ENCODE measurements at places on chromosomes 11 and 22.

DNA sequence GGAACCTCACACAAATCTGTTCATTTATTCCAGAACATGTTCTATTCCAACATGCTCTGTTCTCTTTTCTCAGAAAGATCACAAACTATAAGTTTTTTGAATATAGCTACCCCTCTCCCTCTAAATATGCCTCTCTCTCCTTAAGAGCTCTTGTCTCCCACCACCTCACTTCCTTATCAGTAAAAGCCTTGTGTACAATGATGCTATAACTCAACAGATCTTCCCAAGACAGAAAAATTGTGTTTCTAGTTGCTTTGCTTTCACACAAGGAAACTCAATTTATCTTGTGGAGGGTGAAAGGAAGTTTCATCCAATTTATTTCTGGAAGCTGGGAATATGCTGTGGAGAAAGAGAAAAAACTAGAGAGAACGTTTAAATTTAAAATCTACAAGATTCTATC lies 64.4 kb downstream of the FAM76B start:
- no peak for DNase-seq

DNA sequence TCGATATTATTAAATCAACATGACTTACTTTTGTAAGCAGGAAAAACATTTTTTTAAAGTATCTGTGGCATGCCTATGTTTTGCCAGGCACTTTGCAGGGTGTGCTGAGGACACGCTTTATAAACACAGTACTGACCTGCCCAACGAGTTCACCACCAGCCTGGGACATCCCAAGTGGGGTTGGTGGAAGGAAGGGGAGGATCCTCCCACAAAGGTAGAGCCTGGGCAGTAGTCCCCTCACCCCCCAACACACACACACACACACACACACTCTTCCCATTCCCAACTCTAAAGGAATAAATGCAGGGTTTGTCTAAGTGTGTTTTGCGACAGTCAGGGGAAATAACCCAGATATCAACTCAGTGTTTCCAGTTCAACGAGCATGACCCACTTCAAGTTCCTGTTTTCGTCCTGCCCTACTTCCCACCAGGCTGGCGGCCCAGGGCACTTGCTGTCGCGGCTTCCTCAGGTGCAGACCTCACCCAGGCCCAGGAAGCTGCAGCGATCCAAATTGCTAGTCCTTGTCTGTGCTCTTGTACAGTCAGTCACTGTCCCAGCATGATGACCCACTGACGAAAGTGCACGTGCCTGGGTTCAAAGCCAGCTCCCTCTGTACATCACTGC lies 3.1 kb downstream of the CERK start:
- no peak for DNase-seq

- no peak for DNase-seq
These were observed 1.4 kb upstream of the C11orf24 start for GRCh38 chr11:68273026-68273738.

DNA sequence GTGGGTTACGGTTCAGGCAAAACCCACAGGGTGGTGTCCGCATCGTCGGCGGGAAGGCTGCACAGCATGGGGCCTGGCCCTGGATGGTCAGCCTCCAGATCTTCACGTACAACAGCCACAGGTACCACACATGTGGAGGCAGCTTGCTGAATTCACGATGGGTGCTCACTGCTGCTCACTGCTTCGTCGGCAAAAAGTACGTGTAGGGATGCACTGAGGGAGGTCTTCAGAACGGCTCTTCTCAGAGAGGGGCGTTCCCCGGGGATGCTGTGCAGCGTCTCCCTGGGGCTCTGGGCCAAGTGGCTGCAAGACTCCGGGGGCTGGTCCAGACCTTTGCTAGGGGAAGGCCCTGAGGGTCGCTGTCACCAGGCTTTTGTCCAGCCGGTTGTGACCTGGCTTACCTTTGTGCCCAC lies 1.3 kb downstream of the ACR start:
- no peak for DNase-seq

GRCh38 chr11:118411530-118411929 lies 10.1 kb downstream of the ATP5MG start:
- no peak for DNase-seq

- DNase-seq, result no peak
These were observed 1.8 kb downstream of the PANX1 start for GRCh38 chr11:94130298-94131046.

DNA sequence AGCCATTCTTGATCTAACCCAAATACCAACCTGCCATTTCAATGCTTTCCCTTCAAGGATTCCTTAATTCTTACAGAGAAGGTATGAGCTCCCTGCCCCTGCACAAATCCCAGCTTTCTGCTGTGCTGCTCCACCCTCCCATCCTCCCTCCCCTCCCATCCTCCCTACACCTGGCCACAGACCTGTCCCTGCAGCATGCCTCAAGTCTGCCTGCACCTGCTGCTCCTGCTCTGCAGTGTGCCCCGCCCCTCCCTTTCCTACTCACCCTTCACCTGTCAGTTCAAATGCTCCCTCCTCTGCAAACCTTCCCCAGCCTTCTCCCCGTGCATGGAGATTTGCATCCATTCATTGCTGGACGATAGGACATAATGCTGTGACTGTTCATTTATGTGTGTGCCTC lies 139.9 kb upstream of the NARS2 start:
- DNase-seq, result no peak

- no peak for DNase-seq
These were observed at the start of gene CCDC88B for GRCh38 chr11:64339754-64340408. Gene CCDC88B, plus strand, starts transcription at chr11:64340204. Its CDS starts 63 bp downstream, at chr11:64340267.

DNA sequence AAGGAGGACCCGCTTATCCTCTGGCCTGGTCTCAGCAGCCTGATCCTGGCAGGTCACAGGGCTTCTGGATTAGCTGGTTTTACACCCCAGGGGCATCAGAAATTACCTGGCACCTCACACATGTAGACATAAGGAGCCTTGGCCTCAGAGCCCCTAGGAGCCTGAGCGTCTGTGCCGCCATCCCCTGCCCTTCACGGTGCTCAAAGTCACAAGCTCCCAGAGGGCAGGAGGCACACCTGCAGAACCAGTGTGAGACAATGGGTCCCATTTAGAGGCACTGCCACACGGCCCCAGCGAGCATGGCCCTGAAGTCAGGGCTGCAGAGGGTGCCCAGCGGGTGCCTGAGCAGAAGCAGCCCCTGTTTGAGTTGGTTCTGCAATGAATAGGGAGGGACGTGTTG lies 3.9 kb downstream of the DGKZ start:
- DNase-seq, result no peak

- DNase-seq, result no peak
These were observed 25.9 kb downstream of the PRRG4 start for GRCh38 chr11:32855601-32856000.

DNA sequence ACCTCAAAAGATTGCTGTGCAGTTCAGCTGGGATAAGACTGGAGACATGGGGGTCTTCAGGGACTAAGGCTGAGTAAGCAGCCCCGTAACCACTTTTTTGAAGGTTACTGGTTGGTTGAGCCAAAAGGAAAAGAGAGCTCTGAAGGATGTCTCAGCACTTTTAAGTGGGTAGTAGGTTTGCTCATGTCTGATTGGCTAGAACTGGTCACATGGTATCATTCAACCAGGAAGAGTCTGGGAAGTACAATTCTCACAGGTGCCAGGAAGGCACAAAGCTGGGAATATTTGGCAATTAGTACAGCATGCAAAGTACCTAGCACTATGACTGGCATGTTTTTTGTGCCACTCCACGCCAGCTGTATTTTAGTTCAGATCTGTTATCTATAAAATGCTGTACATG lies 58.1 kb downstream of the SNX19 start:
- DNase-seq, result no peak

- DNase-seq, result no peak
These were observed 123.6 kb downstream of the GALNT18 start for GRCh38 chr11:11498195-11498594.

DNA sequence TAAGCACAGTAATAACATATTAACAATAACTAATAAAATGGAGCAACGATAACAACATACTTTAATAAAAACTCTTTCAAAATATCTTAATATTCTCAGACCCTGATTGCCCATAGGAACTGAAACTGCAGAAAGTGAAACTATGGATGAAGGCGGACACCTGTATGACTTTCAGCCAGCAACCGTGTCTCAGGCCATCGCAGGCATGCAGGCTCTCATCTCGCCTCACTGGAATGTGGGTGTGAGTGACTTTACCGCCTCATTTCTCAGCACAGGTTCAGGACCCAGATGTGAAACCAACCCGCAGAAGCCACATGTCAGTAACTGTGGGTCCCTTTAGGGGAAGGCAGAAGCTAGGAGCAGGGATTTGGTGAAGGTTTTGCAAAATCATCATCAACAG lies 539.1 kb downstream of the FAM181B start:
- no peak for DNase-seq

DNA sequence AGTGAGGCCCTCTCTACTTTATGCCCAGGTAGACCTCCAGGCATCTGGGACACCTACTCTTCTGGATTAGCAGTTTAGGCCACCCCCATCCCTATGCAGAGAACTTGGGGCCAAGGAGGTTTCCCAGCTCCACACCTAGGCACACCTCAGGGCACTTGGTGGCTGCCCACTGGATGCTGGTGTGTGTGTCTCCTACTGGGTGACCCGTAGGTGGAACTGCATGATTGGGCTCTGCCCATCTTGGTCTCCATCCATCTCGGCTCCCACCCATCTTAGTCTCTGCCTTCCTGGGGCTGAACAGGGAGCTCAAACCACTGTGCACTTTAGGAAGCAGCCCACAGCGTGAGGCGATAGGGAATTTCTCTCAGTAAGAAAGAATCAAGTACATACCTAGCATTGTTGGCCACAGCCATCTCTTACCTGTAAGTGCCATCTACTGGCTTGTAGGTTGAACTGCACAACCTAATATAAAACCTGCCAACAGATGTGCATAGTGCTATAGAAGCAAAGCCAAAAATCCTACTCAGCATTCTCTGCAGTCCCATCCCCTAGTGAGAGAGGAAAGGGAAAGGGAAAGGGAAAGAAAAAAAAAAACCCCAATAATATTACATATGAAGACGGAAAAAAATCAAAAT lies 61.6 kb upstream of the PTPN5 start:
- no peak for DNase-seq

DNA sequence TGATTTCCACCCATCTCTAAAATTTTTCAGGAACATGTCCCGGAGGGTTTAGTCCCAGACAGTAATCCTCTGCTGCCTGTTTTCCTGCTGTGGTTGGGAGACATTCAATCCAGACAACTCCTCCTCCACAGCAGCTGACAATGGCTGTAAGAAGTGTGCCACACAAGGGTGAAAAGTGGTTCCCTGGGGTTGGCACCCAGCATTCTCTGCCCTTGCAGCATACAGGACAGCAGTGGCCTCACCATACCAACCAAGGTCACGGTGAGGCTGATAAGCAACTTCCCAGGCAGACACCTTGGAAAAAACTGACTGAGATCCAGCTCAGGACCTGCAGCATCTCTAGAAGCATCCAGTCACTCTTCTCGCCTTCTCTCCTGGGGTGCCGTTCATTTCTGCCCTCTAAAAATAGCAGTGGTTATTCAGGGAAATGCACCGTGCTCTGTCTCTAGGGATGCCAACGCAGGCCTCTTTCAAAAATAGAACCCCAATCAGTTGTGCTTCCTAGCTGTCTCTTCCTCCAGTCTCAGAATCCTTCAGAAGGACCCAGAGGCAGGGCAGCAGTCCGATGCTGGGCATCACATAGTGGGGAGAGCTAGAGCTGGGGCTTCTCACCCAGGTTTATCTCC lies 241.0 kb downstream of the TENM4 start:
- DNase-seq, result no peak

GRCh38 chr22:17875156-17875555 lies 100.9 kb upstream of the BID start:
- no peak for DNase-seq

- no peak for DNase-seq
These were observed 85.0 kb upstream of the EED start for GRCh38 chr11:86159581-86159891.

- no peak for DNase-seq
These were observed 21.2 kb downstream of the GDPD5 start for GRCh38 chr11:75504501-75504900.

DNA sequence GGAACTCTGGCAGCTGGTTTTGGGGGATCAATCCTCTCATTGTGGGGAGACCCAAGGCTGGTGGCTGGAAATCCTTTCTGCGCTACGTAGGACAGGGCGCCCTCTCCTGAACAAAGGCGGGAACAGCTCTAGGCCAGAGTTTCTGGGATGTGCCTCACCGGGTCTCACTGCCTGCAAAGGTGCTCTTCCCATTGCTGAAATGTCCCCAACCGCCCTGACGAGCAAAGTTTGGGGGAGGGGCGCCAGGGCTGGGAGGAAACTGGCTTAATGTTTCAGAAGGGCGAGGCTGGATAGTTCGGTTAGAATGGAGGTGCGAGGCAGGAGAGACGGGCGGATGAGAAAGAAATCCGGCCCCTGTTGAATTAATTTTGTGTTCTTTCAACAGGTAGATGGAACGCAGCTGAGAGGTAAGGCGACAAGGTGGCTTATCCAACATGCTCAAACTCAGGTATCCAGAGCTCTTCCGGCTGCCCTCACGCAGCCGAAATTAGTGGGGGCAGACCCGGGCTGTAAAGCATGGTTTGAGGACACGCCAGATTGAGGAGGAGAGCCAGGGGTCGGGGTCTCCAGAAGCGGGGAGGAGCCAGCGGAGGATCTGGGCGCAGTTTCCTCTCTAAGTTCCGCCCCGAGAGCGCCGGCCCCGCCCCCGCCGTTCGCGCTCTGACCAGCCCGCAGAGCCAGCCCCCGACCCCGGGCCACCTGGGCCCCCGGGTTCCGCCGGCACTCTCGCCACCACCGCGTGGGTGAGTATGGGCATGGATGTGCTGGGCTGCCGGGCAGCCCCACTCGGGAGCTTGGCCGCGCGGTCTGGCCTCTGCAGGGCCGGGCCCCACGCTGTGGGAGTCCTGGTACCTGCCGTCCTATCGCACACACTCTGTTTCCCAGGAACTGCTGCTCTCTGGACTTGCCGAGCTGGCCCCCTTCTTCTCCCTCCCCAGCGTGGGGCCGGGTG lies at the start of gene PGAP2:
PGAP2 (plus strand) TSS at position 652 of the 952 bp plus-strand sequence. CDS start 2,700 bp downstream, outside the sequence.
- DNase-seq, result no peak

- no peak for DNase-seq
These were observed 3.0 kb downstream of the ME3 start for GRCh38 chr11:86669424-86669823.

DNA sequence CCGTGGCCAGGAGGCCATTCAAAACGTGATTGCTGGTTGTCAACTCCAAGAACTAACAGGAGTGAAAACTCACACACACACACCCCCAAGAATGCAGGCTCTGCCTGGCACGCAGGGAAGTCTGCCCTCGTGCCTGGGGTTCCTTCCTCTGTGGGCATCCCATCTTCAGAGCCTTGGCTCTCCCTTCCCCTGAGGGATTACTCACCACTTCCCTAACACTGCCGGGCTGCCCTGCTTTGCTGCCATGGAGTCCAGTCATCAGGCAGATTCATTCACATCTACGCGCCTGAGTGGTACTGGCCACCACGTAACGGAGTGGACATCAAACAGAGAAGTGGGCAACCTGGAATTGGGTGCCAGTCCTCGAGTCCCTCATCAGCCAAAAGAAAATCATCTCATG lies 120.7 kb upstream of the TMEM45B start:
- no peak for DNase-seq
